Stimulated activated naive CD8-positive, alpha-beta T cell treated with anti-CD3 and anti-CD28 coated beads, Interleukin-15, Interleukin-2, amounts not matched to agents 100 U/mL and 50 U/mL, for 24 hours (primary cell): ENCODE measurements at places on chromosomes 11 and 22.

DNA sequence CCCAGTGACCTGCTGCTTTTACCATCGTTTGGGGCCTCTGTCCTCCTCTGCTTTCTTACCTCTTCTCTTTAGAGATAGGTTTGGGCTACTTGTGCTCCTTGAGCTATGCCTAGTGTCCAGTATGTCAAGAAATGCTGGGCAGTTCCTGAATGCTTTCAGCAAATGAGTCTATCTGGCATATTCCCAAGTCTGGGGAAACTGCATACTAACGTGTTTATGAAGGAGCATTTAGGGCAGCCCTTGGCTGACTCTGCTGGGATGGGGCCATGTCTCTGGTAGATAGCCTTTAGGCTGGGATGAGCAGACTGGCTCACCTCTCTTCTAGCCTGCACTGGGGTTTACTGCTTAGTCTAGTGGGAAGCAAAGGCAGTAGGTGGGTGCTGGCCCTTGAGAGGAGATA, 43.7 kb upstream of the SUSD2 start:
- DNase-seq, result no peak

GRCh38 chr11:130616573-130616972, 168.1 kb downstream of the ADAMTS15 start:
- no peak for DNase-seq

GRCh38 chr22:49521787-49522224, 305.9 kb downstream of the BRD1 start:
- no peak for DNase-seq

GRCh38 chr22:35024364-35024692, 41.6 kb upstream of the ISX start:
- DNase-seq, result no peak

DNA sequence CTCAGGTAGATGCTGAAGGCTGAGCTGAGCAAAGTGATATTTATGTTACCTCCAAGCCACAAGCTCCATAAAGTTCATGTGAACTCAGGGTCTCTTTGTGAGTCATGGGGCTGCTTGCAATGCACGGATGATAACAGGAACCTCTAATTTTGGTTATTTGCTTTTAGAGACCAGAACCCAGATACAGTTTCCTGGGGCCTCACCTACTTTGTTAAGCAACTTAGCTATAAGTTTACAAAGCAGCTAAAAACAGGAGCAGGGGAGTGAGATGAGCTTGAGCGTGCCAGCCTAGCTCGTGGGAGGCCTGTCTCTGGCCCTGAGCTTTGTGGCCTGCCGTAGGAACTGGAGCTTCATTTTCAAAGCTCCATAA, 29.2 kb downstream of the SREBF2 start:
- peak; percentile 58 for DNase-seq

GRCh38 chr22:22746963-22747933, 102.8 kb downstream of the GGTLC2 start:
- no peak for DNase-seq

- DNase-seq, result no peak
Observed at GRCh38 chr22:26735019-26735409, 77.6 kb downstream of the MIAT start.

GRCh38 chr11:119055901-119056300, 1.1 kb downstream of the HYOU1 start:
- peak; percentile 19 for DNase-seq

- DNase-seq, result no peak
Observed at GRCh38 chr11:20042811-20043341, 117.4 kb downstream of the DBX1 start.

DNA sequence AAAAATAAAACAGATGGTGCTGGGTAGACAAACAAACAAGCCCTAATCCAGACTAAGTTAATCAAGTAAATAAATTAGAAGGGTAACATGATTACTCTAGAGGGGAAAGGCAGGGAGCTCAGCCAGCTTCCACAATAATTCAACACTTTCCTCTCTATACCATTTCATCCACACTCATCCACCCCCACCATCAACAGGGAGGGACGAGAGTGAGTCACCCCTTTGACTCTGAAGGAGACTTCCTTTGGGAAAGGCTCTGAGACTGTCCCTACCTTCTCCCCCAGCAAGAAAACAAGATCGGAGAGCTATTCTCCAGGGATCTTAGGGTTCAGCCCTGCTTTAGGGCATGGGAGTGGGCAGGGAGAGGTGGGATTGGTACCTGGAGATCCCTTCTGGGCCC, 33.1 kb downstream of the TRIM66 start:
- no peak for DNase-seq

DNA sequence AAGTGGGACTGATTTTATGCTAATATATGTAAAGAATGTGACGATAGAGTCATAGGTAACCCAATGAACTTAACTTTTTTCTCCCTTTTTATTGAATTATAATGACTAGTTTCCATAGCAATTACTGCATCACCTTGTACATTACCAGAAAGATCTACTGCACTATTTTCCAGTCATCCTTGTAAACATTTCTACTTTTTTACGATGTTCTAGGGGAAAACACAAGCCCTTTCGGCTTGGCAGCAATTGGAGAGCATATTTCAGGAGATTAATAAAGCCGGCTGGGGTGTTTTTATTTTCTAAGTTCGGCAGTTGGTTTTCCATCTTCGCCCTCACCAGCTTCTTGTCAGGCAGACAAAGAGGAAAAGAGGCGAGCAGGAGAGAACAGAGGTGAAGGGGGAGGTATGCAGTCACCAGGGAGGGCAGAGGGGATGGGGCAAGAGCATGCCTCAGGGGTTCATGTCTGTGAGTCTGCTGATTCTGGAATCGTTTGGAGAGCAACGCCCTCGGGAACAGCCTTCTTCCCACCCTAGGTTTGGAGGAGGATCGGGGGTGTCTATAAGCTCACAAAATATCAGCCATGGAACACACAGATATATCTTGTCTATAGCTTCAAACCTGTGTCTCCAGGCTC, 476.4 kb downstream of the MIAT start:
- no peak for DNase-seq

GRCh38 chr11:71574418-71574817, 8.3 kb downstream of the KRTAP5-11 start:
- DNase-seq, result no peak

DNA sequence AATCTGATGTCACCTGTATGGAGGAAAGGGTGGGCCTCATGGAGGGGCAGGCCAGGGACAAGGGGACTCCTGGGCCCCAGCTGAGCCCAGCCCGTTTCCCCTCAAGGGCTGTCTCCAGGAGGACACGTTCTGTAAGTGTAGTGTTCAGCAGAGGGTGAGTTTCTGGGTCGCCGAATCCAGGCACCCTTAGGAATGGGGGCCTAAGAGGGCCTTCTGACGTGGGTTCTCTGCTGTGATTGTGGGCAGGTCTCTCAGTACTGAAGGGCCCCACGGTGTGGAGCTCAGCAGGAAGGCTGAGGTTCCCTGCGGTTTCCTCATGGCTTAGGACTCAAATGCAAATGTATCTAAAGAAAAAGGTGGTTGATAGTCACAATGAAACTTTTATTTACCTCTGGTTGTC, 6.5 kb downstream of the PTDSS2 start:
- peak; percentile 53 for DNase-seq

DNA sequence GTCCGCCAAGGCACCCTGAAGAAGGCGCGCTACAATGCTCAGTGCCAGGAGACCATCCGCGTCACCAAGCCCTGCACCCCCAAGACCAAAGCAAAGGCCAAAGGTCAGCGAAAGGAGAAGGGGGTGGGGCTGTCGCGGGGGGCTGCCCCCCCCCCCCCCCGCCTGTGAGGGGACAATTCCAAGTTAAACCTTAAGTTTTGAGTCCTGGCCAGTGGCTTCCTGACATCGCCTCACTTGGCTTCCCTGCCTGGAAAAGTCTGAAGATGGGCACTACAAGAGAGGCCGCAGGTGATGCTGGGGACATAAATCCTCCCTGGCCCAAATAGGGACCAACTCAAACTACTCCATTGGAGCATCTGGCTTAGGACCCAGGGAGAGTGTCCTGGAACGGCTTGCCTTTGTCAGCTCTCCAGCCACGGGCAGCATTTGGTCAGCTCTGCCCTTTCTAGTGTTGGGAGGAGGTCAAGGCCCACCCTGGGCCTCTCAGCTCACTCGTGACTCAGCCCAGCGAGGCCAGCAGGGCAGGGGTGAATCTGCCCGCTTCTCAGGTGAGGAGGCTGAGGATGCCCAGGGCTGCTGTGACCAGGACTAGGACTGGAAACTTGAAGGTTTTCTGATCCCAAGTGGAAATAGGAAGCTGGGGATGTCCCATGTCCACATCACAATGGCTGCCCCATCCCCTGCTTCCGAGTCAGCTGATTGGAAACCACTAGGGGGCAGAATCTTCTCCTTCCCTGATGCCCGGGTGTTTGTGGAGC, 1.4 kb downstream of the MDK start:
- no peak for DNase-seq
